Stimulated activated CD4-positive, alpha-beta T cell treated with anti-CD3 and anti-CD28 coated beads, Interleukin-2, amount 100 ng/mL, for 24 hours (primary cell): ENCODE measurements at places on chromosomes 7 and 10.

- DNase-seq, result no peak
Observed at GRCh38 chr10:4303045-4303444, 518.0 kb upstream of the KLF6 start.

GRCh38 chr7:108014747-108015682 lies 12.1 kb upstream of the LAMB1 start:
- no peak for DNase-seq

- DNase-seq, result no peak
Observed at GRCh38 chr7:18201350-18201749, 173.7 kb upstream of the PRPS1L1 start.

- no peak for DNase-seq
Observed at GRCh38 chr7:50502001-50502684, 52.0 kb upstream of the FIGNL1 start.

DNA sequence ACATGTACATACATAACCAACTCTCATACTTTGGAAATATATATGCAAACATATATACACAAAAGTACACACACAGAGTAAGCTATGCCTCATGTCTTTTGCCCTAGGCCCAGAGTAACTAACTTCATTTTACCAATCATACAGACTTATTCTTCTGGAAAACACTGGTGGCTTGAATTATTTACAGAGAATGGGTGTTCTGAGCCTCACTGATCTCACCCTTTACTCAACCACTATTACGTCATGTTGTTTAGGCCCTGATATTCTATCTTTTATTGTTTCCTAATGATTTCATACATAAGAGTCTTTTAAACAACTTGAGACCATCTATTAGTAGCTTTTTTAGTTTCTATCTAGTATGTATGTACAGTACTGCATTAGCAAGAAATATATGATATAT lies 43.0 kb downstream of the ANK3 start:
- DNase-seq, result no peak

GRCh38 chr10:75497997-75498883 lies 66.8 kb downstream of the LRMDA start:
- DNase-seq, result no peak

DNA sequence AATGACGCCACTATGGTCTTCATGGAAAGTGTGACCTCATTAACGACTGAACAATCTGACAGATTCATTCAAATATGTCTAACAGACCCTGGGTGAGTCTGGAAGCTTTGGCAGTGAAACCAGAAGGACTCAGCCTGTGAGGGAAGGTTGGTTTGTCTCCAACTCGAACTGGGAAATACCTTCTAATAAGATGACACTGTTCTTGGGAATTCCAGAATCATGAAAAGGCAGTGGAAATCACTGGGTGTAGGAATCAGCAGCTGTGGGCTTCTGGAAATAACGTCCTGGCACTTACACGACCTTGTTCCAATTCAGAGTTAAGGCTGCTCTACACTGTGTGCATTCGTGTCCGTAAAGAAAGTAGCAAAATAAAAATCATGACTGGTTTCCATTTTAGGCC lies 75.1 kb downstream of the DGKI start:
- no peak for DNase-seq

- no peak for DNase-seq
Observed at GRCh38 chr7:105367458-105367857, 21.3 kb downstream of the SRPK2 start.

DNA sequence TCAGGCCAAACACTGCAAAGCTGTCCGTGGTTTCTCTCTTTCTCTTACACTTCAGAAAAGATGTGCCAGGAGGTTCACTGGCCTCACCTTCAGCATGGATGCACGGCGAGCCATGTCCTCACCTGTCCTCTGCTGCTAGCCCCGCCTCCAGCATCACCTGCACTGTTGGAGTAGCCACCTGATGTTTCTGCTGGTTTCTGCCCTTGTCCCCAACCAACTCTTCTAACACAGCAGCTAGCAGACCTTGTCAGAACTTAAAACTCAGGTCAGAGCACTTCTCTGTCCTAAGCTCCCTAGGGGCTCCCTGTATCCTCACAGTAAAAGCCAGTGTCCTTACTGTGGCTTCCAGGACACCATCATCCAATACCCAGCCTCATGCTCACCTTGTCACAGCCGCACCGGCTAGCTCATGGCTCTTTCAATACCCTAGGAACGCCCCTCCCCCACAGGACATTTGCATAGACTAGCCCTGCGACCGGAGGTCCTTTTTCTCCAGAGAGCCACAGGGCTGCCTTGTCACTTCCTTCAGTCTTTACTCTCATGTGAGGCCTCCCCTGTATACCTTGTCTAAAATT lies 15.2 kb downstream of the PALD1 start:
- no peak for DNase-seq

DNA sequence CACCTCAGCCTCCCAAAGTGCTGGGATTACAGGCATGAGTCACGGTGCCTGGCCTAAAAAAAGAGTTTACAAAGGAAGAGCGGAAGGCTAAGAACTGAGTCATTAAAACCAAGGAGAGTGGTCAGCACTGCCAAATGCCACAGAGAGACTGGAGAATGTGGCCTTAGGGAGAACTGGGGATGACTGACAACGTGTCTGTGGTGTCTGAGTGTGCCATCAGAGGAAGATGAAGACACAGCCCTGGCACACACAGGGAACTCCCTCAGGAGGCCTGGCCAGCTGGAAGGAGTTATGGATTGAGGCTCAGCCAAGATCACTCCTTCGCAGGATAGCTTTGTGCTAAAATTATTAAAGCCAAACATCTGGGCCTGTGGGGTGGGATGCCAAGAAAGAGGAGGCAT lies 3.9 kb upstream of the INA start:
- no peak for DNase-seq

- DNase-seq, result no peak
Observed at GRCh38 chr7:2114052-2114451, 118.7 kb downstream of the MAD1L1 start.

DNA sequence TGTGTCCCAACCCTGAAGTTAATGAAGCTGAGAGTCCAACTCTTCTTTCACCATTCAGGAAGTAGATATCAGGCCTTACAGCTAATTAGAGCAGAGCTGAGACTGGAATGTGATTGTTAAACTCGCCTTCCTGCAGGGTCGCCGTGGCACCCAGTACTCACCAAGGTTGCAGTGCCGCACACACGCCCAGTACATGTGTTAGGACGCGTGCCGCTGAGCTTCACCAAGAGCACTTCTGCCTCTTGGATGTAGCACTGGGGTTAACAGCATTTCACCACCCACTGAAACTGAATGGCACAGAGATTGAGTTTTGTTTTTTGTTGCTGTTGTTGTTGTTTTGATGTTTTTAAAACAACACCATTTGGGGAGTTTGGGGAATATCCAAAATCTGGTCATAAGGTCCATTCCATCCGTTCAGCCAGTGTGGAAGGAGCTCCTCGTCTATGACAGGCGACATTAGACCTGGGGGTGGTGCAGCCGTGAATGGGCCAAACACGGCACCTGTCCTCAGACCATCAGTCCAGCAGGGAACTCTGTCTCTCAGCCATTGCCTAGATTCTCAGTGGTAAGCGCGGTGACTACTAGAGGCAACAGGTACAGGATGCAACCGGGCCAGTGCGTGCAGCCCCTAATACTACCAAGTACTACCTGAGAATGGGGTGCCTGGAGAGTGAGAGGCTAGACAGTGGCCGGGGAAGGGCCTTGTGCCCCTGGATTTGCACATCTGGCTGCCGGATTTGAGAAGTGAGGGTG lies 21.9 kb downstream of the WIPI2 start:
- DNase-seq, result no peak

DNA sequence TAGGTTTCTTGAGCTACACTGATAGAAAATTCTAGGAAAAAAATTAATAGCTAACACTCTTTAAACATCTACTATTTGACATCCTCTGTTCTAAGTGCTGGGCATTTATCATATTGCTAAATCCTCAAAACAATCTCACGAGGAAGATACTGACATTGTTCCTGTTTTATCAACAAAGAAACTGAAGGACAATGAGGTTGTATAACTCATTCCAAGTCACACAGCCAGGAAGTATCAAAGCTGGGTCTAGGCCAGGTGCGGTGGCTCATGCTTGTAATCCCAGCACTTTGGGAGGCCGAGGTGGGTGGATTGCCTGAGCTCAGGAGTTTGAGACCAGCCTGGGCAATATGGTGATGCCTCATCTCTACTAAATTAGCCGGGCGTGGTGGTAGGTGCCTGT lies 51.6 kb upstream of the IL6 start:
- no peak for DNase-seq

DNA sequence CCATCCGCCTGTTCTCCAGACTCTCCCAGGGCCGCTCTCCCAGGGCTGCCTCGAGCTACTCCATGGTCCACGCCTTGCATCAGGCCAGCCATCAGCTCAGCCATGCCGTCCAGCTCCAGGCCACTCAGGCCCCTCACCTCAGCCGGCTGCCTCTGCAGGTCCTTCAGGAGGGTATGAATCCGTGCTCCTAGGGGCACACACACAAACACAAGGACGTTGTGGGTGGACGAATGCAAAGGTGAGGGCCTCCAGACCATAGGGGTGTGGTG lies 449.4 kb downstream of the PTPRN2 start:
- DNase-seq, result no peak

DNA sequence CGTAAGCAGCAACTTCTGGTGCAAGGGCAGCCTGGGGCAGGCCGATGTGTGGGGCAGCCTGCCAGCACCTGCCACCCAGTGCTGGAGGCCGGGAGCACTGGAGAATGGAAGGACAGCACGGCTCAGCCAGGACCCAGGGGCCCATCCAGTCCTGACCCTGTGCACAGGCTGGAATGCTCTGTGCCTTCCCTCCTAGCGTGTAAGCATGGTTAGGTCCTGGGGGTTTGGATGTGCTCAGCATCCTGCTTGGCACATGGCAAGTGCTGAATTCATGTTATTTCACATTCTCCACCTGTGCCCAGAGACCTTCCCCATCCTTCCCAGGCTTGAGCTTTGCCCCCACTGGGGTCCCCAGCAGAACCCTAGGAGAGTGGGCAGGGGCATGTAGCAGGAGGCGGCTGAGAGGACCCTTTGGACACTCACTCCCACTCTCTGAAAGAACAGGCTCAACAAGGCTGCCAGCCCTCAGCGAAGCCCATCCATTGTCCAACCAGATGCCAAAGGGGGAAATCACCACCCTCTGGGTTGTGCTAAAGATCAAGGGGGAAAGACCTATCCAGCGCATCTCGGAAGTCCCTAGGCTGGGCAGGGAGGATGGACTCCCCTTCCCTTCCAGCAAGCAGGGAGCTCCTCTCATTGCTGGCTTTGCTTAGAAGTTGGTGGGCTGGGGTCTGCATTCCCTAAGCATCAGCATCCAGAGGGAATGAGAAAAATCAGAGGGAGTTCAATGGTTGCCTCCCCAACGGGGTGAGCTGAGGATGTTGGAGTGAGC lies 29.7 kb downstream of the ANXA8 start:
- no peak for DNase-seq
